CD4-positive, alpha-beta T cell treated with Interleukin-2 at 100 ng/mL for 4 hours (primary cell): ENCODE measurements at places on chromosomes 12 and 14.

DNA sequence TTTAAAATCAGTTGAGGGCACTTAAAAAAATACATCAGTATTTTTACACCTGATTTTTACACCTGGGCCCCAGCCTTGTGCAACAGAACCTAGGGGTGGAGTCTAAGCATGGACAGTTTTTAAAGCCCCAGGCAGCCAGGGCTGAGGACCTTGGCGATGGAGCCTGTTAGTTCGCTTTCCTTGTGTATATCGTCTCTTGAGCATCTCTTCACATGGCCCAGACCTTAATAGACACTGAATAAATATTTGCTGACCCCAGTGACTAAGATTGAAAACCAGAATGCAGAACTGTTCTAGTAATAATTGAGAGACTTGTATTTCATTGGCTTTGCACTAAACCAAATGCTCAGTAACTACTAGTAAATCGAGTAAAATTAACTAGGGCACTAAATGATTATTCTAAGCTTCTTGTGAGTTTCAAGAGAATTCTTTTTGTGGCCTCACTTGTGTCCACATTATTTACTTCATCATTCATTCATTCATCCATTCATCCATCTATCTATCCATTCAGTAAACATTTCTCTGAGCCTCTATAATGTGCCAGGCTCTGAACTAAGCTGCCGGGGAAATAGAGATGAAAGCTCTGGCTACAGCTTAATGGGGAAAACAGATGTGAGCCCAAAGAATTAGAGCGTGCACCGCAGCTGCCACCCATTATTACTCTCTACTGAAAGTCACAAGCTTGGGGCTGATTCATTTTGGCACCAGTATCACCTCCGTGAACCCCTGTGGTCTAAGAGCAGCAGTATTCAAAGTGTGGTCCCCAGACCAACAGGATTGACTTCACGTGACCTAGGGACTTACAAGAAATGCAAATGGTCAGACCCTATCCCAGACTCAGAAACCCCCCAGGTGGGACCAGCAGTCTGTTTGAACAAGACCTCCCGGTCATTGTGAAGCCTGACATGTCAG, 30.7 kb upstream of the BCL7A start:
- DNase-seq: no peak

DNA sequence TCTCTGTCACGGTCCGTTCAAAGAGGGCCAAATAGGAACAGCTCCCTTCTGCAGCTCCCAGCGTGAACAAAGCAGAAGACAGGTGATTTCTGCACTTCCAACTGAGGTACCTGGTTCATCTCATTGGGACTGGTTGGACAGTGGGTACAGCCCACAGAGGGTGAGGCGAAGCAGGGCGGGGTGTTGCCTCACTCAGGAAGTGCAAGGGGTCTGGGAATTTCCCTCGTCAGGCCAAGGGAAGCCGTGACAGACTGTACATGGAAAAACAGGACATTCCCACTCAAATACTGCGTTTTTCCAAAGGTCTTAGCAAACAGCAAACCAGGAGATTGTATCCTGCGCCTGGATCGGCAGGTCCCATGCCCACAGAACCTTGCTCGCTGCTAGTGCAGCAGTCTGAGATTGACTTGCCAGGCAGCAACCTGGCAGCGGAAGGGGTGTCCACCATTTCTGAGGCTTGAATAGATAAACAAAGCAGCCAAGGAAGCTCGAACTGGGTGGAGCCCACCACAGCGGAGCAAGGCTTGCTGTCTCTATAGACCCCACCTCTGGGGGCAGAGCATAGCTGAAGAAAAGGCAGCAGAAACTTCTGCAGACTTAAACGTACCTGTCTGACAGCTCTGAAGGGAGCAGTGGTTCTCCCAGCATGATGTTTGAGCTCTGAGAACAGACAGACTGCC, 22.7 kb downstream of the SLC38A1 start:
- no peak for DNase-seq

DNA sequence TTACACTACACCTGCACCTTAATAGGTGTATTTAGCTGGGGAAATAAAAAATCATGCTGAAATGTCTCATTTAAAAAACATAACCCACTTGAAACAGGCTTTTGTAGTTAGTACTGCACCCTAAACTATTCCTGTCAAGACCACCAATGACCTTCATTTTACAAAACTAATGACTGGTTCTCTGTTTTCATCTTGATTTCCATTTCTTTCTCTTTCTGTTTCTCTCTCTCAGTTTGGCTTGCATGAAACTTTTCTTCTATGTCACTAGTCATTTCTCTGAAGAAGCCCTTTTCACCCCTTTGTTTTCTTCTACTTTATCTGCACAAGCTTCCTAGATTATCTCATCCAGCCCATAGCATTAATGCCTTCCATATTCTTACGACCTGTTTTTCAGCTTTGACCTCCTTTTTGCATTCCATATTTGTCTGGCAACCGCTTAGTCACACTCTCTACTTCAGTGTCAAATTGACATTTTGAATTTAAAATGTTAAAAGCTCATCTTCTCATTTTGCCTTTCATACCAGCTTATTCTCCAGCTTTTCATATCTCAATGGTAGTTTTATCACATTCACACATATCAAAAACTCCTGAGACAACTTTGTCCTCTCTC, 32.7 kb upstream of the KLRF1 start:
- DNase-seq: no peak

DNA sequence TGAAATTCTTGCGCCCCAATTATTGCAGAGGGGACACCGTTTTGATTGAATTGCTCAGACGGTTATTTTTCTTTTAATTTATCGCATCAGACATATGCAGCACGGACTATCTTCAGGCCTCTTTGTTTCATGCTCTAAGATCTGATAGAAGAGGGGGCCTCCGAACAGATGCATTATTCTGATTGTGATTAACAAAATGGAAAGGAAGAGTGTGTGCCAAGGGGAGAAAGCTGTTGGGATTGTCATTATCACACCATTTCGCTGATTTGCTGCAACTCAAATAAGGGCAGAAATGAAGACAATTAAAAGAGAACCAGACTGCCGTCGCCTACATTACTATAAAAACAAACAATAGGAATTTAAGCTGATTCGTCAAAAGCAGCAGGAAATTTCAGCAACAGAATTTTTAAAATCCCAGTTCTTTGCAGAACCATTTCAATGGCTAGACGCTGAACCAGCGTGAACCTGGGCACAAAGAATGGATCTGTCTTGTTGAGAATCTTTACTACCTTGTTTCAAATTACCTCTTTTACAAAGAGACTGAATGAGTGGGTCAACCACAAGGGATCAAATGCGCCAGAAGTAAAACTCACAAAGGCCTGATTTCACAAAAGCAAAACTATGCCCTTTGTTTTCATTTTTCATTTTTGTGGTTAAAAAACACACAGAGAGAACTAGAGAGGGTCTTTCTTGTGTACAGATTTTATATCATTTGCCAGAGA, 30.6 kb downstream of the TMEM132D start:
- no peak for DNase-seq

GRCh38 chr14:23478109-23478759, 8.7 kb downstream of the NGDN start:
- DNase-seq: peak; percentile 81

- no peak for DNase-seq
Measured at GRCh38 chr12:113569806-113570205, 98.1 kb upstream of the LHX5 start.

GRCh38 chr12:24772813-24773212, 176.1 kb downstream of the BCAT1 start:
- no peak for DNase-seq

DNA sequence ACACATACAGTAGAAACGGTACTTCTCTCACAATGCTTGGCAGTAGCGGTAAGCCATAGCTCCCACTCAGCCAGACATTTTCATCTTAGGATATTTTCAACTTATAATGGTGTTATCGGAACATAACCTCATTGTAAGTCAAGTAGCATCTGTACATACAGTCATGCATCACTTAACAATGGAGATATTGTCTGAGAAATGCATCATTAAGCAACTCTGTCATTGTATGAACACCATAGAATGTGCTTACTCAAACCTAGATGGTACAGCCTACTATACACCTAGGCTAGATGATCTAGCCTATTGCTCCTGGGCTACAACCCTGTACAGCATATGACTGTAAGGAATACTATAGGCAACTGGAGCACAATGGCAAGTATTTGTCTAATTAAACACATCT, 40.8 kb downstream of the RPS6KA5 start:
- no peak for DNase-seq

GRCh38 chr14:52069307-52070050, 620 bp upstream of the NID2 start:
- no peak for DNase-seq

DNA sequence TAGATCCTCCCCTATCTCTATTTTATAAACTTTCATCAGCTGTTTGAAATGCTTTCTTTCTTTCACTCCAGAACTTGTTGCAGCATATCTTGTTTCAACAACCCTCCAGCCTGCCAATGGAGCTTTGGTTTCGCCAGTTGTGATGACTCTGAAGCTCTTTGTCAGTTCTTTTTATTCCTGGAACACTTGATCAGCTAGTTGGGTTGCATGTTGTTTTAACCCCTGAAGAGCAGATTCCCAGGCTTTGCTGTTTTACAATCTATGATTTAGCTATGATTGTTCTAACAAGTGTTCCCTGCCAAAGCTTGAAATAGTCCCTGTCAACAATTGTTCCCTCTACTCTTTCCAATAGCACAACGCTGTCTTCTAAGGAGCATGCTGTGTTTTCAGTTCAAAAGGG, 50.6 kb upstream of the FUT8 start:
- no peak for DNase-seq

- no peak for DNase-seq
Measured at GRCh38 chr12:46524778-46525177, 152.2 kb upstream of the SLC38A2 start.

DNA sequence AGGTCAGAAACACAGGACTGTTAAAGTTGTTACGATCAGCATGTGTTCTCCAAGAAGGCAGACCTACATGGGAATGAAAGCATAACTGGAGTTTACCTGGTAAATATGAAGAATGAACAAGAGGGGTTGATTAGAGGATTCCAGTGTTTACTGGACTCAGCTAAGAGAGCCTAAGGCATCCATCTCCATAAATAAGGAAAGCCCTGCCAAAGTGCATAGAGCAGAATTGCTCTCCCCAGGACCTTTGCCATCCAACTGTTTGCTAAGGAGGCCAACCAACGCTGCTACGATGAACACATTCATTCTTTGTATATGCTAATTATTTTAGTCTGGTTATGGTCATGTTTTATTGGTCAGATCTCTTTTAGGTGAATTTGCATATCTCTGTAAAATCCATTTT, 17.1 kb upstream of the PAWR start:
- no peak for DNase-seq

DNA sequence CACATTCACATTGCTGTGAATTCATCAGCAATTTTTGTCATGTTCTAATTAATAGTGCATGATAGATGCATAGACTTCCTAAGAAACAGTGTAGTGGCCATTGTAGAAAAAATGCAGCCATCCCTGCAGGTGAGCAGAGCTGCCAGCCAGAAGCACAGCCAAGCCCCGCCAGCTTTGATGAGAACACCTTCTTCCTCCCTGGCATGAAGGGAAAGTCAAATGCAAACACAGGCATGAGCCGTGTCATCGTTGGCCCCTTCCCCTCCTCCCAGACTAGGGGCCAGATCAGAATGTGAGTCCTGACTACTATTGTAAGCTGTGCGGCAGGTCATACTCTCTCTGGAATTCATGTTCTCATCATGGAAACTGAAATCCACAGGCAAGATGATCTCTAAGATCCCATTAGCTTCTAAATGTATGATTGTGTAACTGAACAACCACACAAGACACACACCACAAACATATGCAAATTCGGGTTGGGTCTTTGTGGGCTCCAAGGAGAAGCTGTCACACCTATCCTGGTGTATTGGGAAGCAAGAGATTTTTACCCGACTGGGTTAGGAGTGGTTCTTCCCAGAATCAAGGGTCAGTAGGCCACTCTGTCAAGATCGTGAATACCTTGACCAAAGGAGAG, 2.8 kb upstream of the AQP2 start:
- no peak for DNase-seq

- no peak for DNase-seq
Measured at GRCh38 chr14:23090254-23090636, 4.7 kb downstream of the ACIN1 start.

- no peak for DNase-seq
Measured at GRCh38 chr14:99183311-99183710, 88.7 kb downstream of the BCL11B start.

- DNase-seq: no peak
Measured at GRCh38 chr14:87813211-87813610, 179.8 kb downstream of the GALC start.

- no peak for DNase-seq
Measured at GRCh38 chr14:23406244-23406643, 1.8 kb downstream of the MYH6 start.

- DNase-seq: no peak
Measured at GRCh38 chr14:67978749-67979148, 159.2 kb downstream of the RAD51B start.

DNA sequence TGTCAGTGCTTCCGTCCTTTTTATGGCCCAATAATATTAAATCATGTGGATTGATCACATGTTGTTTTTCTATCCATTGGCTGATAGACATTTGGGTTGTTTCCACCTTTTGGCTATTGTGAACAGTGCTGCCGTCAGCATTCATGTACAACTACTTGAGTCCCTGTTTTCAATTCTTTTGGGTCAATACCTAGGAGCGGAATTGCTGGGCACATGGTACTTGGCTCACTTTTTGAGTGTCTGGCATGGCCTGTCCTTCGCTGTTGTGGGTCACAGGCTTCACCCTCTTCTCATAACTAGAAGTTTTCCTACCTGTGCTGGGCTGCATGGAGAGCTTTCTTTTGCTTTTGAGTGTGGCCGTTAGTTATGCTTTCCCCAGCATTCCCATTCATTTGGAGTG, 72.7 kb downstream of the DNAH10 start:
- DNase-seq: no peak

DNA sequence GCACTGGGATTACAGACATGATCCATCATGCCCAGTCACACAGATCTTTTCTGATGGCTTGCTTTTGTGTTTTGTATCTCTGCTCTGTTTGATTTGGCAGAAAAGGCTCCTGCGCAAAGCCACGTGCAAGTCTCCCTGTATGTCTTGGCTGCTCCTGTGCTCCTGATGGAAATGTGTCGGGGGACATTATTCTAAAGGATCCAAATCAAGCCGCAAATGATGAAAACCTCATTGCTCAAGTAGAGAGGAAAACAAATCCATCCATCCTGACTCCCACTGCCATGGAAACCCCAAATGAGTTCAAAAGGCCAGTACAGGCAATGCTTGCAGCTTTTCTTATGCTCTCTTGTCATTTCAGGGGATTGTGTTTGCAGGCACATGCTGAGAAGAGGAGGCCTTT, 93.8 kb downstream of the NDUFA12 start:
- no peak for DNase-seq

- no peak for DNase-seq
Measured at GRCh38 chr12:117370588-117370987, 9.2 kb upstream of the NOS1 start.

GRCh38 chr14:68744613-68745012, 48.3 kb downstream of the ZFP36L1 start:
- DNase-seq: no peak

- DNase-seq: no peak
Measured at GRCh38 chr12:117098361-117099217, 627 bp downstream of the TESC start.

- no peak for DNase-seq
Measured at GRCh38 chr12:124779161-124780141, 84.2 kb downstream of the SCARB1 start.

GRCh38 chr12:112798048-112798760, 6.7 kb downstream of the RPH3A start:
- no peak for DNase-seq
